ENCODE measurements at places on chromosomes 3 and 15.

GRCh38 chr15:44243141-44243540 is 45.4 kb upstream of the GOLM2 start:
- DNase-seq: no peak

GRCh38 chr15:40098489-40099261 is 10.0 kb downstream of the BMF start:
- peak; percentile 95 for DNase-seq

- DNase-seq: no peak
Observed at GRCh38 chr15:75578173-75578947, 755 bp downstream of the PTPN9 start.

DNA sequence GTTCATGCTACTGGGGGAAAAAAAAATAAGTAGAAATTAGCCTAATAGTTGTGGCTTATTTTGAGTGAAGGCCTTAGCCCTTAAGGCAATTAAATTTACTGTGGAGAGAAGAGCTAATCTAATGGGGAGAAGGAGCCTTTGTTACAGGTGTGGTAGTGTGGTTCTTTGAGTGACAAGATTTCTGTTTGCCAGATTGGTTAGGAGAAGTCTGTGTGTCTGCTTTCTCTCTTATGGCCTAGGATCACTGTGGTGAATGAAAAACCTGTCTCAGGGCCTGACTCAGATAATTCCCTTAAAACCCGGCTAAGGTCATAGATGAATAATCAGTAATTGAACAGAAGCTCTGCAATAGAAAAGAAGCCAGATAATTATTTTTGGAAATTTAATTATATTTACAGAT is 27.0 kb downstream of the OPA1 start:
- DNase-seq: no peak

DNA sequence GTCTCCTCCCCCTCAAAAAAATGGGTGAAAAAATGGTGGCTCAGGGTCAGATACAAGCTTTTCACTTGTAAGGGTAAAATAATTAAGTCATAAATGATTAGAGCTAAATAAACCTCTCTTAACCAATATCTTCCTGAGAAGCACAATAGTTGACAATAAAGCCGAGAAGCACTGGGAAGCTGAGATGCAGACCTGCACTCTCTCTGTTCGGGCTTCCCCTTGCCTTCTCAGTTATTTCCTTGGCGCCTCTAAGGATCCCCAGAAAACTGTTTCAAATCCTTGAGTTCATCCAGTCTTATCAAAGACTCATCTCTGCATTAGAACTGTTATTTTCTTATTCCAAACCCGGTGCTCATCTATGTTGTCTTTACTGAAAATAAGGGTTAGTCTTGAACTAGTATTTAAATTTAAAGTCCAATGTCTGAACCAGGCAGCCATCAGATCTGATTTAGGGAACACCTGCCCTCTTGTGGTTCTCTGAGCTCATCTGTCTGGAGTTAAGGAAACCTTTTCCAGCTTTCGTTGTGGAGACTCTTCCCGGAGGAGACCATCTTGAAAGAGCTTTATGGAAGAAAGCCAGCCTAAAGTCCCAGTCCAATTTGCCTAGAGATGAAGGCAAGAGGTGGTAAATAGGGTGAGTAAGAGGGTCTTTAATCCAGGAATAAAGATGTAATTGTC is 256.4 kb upstream of the MCTP2 start:
- peak; percentile 24 for DNase-seq

- DNase-seq: peak; percentile 47
Observed at GRCh38 chr3:148077318-148077923, 620.3 kb upstream of the AGTR1 start.

DNA sequence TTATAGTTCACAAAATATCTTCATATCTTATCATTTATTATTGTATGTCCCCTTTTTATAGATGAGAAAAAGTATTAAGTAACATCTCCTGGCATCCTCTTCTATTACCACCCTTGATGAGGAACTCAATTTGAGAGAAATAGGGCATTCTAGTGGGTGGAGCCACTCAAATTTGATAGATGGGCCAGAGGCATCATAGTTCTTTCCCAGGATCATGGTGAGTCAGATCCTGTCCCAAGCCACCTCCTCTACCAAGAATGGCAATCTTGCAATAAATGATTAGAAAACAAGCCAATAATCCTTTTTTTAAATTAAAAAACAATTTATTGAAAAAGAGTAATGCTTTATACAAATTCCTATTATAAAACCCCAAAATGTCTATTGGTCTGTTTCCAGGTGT is 16.8 kb downstream of the CLDN1 start:
- DNase-seq: peak; percentile 80

DNA sequence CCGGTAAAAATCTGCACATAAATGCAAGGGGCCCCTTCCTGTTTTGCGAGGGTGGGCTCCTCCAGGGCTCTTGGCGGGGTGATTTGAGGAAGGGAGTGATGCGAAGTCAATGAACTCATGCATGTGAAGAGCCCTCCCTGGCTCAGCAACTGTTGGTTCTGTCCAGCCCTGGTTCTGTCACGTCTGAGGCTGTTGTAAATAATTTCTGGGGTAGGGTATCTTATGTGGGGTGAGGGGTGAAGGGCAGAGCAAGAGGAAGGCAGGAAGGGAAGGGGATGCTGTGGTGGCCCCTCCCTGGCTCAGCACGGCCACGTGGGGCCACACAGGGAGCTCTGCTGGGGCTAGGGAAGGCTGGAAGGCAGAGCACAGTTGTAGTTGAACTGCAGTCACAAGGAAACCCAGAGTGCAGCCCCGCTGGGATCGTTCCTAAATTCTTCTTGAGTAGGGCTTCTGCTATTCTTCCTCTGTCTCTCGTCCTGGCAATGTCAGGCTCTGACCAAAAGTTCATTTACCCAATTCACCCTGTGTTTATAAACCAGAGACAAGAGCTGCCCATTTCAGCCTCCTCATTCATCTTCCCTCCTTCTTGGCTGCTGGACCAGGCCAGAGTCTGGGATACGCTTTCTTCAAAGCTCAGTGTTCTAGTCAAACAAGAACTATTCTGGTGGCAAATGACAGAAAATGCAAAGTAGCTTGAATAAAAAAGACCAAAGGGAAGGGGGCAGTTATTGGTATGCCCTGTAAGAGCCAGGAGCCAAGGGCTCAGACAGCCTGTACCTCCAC is 14.8 kb upstream of the TOPBP1 start:
- DNase-seq: no peak

DNA sequence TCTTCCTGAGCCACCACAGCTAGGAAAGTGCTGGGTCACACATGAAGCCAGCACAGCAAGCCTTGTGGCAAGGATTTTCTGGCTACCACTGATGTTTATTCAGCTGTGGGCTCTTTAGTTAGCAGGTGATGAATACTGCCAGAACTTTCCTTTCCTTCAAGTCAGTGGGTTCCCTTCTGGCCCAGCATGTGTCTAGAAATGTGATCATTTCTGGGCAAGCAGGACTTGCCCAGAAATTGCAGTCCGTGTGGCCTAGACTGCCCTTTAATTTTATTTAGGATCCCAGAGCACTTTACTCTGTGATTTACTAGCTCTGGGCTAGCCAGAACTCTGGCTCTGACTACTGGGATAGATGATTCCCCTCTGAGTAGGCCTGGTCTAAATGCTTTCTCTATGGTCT is 397.5 kb downstream of the ZIC4 start:
- no peak for DNase-seq

DNA sequence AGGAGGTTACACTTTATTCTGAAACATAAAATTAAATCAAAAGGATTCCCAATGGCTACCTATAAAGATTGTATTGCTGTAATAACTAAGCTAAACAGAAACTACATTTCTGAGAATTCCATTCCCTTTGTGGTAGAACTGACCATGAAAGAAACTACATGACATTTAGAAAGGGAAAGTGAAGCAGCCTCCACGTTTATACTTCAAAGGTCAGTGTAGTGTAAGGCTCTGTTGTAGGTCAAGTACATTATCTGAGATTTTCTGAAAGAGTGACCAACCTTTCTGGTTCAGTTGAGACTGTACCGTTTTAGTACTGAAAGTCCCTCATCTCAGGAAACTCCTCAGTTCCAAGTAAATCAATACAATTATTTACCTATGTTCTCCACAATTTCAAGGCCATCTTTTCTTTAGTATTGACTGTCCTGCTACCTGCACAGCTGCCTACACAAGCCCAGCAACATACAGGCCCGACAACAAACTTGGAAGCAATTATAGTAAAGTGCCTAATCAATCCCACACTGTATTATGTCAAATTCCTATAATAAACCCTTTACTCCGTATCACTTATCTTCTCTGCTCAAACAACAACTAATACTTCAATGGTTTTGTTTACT is 343.0 kb downstream of the PLOD2 start:
- no peak for DNase-seq

DNA sequence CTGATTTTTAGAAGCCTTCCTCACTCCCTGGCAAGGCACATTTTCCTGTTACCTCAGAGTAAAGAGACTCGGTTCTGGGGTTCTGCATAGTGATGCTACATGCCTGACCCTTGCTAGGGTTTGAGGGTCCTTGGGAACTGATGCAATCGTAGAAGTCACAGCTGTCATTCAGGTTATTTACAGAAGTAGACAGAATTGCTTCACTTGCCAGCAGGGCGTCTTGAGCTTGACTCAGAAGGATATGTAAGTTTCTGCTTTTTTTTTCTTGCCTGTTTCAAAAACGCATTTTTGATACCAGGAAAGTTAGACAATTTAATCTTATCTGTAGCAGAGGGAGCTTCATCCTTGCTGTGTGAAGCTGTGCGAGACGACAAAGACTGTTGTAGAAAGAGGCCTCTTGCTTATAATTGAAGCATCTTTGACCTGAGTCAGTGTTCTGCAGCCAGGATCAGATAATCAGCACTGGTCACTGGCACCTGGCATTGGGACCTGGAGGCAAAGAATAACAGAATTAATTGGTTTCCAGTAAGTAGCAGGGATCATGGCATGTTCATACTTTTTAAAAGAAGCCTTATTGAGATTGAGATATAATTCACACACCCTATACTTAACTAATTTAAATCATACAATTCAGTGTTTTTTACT is 24.8 kb downstream of the CACNA1D start:
- no peak for DNase-seq

- no peak for DNase-seq
Observed at GRCh38 chr3:31671976-31672375, 139.3 kb downstream of the STT3B start.

DNA sequence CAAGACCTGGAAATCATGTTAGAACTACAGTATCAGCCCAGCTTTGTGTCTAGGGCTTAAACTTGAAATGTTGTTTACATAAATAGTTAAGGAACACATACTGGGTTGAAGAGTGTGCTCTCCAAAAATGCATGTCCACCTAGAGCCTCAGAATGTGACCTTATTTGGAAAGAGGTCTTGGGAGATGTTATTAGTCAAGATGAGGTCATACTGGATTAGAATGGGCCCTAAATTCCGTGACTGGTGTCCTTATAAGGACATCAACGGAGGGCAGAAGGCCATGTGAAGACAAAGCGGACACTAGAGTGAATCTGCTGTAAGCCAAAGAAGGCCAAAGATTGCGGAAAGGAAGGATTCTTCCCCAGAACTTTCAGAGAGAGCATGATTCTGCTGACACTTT is 759.2 kb upstream of the CFAP20DC start:
- DNase-seq: peak; percentile 58

DNA sequence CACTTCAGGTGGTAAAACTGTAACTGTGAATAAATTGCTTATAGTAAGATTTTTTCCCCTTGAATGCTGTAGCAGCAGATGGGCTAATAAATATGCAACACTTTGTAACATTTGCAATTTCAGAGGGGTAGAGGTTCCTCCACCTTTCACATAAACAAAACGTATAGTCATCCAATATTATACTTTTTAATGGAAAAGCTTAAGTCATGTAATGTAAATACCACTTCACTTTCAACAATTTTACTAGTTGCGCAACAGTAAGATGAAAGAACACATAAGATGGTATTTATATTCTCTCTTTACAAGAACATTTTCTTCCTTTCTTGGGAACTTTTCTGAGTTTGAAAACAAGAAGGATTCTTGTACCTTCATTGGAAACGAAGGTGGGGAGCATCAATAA is 56.6 kb upstream of the FAM3D start:
- DNase-seq: no peak

GRCh38 chr15:74431645-74432044 is 2.1 kb downstream of the SEMA7A start:
- no peak for DNase-seq

DNA sequence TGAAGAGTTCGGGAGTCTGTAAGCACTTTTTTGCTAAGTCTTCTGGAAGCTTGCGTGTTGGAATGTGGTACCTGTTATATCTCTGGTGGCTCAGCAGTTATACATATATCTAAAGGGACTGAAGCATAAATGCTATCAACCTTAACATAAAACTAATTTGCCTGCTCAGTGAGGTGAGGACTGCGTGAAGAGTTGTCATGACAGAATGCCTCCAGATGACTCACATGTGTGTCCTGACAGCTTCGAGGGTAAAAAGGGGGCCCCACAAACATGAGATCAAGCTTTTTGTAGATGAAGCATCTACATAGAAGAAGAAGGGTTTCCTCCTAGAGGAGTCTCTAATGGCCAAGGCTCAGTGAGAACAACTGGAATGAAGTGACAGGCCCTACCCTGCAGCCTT is 88.8 kb upstream of the C3orf80 start:
- DNase-seq: no peak

DNA sequence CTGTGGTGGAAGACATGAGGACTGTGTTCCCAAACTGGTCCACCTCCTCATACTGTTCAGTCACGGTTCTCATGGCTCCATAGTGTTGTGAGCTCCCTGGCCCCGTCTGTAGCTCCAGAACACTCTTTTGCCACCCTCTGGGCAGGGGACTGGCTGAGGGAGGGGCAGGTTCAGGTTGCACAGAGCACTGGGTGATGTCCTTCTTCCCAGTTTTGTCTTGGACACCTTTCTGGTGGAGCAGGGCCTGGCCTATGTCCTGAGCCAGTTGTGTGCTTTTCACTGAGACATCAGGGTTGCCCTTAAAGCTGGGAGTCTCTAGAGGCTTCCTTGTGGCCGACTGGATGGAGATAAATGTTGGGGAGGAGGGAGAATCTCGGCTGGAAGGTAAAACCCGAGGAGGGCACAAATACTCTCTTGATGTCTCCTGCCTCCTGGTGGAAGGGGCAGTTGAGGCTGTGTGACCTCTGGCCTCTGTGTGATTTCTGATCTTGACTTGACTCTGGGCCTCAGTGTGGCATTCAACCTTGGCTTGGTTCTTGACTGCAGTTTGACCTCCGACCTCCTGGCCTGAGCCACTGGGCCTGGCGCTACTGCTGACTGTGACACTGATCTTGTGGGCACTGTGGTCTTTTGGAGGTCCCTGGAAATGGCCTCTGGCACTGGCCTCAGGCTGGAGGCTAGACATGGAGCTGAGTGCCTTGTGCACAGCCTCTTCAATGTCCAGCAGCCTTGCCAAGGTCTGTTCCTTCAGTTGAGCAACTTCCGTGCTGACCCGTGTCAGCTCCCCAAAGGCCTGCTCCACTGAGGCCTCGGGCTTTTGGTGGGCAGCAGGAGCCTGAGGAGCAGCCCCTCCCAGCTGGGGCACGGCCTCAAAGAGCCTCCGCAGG is 8.1 kb downstream of the XIRP1 start:
- no peak for DNase-seq
